IPS DF 6.9 (cell line): ENCODE measurements at places on chromosomes 1 and 21.

DNA sequence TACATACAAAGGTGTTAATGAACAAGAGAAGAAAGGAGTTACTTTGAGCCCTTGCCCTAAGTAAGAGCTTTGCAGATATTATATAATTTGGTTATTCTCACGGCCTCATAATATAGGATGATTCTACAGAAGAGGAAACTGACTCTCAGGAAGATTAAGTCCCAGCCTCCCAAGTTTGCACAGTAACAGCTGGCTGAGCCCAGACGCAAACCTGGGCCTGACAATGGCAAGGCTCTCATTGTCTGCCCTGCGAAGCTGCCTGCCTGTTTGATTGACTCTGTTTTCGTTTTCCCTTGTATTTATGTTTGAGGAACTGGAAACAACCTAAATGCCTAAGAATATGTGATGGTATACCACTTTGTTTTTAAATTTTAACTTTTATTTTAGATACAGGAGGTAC, 76.2 kb upstream of the PGBD5 start:
- no peak for DNase-seq

DNA sequence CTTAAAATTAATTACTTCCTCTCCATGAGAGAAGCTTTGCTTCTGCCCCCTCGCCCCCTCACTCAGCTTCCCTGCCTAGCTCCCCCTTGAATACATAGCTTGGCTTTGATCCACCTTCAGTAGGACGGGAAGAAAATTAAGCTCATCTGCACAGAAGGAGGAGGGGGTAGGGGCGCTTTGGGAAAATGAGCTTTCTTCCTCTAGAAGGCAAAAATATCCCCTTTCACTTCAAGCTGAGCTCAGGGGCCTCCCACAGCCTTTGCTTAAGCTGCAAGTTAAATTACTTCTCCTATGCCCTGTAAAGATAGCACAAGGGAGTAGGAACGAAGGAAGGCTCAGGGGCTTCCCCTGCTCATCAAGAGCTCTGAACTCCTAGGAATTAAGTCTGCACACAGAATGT, 65.2 kb upstream of the GOLT1A start:
- DNase-seq: no peak

DNA sequence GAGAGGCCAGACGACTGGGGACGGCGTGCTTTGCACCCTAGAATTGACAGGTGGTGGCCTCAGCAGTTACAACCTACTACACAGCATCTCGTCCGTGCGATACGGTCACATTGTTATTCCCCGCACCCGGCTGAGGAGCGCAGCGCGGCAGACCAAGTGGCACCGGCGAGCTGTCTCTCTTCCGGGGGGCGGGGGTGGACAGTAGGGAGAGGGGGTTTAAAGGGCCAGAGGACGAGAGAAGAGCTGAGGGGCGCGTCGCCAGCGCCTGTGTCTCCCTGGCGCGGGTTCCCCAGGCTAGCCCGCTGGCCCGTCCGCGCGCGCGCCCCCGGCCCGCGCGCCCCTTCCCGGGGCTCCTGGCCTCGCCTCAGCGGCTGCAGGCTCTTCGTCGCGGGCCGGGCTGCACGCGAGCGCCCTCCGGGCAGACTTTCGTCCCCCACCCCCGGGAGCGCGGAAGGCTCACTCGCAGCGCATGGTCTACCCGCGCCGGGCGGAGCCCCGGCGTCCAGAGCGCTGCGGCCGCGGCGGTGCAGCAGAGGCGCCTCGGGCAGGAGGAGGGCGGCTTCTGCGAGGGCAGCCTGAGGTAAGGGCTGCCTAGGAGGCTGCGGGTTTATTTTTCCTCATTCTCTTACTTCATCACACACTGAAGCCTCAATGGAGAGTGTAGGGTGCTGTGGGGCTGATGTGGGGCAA, at the start of gene PDE4B:
TSS of gene PDE4B (plus strand) at position 227 of the 690 bp plus-strand sequence.
- DNase-seq: no peak

DNA sequence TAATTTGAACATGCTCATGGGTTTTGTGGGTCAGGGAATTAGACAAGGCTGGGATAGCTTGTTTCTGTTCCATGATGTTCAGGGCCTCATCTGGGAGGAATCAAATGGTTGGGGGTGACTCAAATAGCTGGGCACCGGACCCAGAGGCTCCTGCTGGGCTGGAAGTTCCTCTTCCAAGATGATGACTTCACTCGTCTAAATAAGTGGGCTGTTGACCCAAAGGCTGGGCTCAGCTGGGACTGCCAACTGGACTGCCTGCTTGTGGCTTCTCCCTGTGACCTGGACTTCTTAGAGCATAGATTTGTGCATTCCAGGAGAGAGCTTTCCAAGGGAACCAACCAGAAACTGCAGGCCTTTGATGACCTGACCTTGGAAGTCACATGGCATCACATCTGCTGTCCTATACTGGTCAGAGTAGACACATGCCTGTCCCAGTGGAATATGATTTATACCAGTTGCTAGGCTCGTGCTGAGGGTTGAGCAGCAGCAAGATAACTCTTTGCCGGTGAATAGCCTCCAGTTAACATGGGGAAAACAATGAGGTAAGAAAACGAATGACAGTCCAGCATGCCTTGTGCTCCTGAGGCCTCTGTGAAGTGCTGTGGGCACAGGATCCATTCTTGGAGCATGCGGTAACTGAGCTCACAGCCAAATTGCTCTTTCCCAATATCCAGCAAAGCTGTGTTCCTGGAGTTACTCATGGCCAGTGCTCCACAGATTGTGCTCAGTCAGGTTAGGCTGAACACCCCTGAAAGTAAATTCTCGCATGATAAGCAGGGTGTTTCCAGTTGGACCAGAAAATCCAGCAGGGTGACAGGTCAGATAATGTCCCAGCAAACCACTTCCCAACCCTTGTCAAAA, 272.9 kb upstream of the TMEM51 start:
- no peak for DNase-seq

- no peak for DNase-seq
These were observed 29.9 kb upstream of the TEKT2 start for GRCh38 chr1:36053978-36054377.

DNA sequence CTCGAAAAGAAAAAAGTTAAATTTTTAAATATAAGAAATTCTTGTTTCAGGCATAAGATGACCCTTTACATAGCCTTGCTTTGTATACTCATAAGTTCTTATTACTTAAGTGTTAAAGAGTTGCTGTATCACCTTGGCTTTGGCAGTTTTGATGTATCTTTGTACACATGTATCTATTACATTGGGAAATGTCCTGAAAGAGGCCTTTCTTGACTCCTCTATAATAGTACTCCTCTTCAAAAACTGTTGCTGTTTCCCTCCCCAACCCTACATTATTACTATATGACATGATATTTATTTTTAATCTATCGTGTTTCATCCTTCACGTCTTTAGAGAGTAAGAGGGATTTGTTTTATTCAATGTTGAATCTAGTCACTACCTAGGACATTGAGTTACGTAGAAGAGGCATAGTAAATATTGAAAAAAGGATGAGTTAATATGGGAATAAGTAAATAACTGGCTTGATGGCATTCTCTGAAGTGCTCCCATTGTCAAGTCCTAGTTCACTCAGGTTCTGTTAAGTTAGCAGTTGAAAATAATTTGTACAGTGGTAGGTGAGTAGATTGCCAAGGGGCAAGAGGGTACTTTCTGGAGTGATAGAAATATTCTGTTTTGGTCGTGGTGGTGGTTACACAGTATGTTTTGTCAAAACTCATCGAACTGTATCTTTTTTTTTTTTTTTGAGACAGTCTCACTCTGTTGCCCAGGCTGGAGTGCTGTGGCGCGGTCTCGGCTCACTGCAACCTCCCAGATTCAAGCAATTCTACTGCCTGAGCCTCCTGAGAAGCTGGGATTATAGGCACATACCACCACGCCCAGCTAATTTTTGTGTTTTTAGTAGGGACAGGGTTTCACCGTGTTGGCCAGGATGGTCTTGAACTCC, 8.2 kb downstream of the THRAP3 start:
- no peak for DNase-seq

- DNase-seq: no peak
These were observed 50.7 kb downstream of the IRF2BP2 start for GRCh38 chr1:234559152-234559901.

GRCh38 chr21:16086936-16087335, 357.2 kb downstream of the USP25 start:
- no peak for DNase-seq

- peak; percentile 25 for DNase-seq
These were observed 2.5 kb downstream of the RGS4 start for GRCh38 chr1:163071405-163072255.

DNA sequence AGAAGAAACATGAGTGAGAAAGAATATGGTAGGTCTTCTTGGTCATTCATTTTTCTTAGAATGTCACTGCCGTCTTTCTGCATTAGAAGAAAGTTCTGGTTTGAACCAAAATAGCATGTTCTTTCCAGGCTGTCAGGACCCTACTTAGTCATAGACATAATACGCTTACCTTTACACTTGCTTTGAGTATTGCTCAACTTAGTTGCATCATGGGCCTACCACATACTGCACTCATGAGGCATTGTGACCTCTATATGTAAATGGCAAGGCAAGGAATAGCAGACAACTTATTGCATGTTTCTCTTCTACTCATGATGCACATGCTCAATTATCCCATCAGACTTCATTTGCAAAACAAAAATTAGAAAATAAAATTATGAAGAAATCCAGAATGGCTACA, 415.0 kb downstream of the HLX start:
- DNase-seq: no peak

GRCh38 chr1:199701726-199702125, 325.8 kb upstream of the NR5A2 start:
- DNase-seq: no peak

DNA sequence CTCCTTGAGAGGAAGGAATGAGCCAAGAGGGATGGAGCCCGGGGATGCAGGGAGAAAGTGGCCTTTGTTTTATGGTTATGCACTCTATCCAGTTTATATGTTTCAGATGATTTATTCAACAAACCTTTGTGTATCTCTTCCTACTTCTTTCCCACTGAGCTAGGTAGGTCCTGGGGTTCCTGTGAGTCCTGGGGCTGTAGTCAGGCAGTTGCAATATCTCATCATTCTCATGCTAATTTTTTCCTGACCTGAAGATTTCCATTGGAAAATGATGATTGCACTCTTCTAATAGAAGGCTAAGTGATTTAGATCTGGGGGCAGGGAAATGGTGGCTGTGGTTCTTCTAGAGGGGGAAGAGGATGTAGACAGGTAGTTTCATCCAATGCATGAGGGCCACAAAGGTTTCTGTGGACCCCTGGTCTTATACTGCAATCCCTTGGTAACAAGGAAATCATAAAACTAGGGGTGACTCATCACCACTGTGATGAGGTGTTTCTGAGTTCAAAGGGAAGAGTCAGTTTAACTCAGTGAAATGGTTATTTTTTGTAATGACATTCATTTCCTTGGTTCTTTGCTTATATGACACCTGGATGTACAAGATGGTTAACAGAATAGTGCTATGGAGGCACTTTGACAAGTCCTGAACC, 20.2 kb downstream of the B3GALT5 start:
- no peak for DNase-seq

DNA sequence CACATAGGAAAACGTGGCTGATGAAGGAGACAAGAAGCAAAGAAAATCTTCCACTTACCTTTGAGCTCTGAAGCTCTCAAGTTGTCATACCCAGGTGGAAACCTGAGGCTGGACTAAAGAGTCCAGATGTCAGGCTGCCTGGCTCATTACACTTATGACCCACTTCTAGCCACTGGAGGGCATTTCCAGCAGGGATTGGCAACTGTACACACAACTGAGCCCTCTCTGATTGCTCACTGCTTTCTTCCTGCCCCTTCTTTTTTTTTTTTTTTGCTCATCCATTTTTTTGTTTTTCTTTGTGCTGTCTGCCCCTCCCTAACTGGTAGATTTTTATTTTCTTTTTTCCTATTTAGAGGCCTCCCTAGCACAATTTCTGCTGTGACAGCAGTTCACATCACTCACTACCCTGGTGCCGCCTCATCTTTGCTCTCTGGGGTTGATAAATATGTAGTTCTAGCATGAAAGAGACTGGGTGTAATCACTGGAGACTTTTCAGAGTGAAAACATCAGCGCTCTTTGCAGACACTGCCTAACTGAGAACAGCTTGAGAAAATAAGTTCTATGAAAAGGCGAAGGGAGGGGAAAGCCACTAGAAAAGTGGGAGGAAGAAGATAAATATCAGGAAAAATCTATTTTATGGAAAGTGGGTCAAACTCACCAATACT, 334.5 kb downstream of the NUF2 start:
- DNase-seq: no peak

DNA sequence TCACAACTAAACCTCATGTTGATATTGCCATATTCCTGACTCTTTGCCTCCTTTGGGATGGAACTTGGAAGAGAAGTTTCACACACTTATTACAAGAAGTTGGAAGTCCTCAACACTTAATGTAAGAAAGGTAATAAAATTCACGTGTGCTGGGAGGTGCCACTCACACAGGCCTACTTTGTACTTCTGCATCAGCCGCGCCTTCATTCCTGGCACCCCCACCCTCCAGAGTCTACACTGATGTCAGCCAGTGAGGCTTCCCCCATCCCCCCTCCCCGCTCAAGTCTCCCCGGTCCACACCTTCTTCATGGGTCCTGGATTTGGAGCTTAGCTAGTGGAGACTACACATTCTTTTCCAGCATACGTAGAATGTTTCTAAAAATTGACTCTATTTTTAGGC, 24.8 kb upstream of the SLC45A1 start:
- DNase-seq: no peak

DNA sequence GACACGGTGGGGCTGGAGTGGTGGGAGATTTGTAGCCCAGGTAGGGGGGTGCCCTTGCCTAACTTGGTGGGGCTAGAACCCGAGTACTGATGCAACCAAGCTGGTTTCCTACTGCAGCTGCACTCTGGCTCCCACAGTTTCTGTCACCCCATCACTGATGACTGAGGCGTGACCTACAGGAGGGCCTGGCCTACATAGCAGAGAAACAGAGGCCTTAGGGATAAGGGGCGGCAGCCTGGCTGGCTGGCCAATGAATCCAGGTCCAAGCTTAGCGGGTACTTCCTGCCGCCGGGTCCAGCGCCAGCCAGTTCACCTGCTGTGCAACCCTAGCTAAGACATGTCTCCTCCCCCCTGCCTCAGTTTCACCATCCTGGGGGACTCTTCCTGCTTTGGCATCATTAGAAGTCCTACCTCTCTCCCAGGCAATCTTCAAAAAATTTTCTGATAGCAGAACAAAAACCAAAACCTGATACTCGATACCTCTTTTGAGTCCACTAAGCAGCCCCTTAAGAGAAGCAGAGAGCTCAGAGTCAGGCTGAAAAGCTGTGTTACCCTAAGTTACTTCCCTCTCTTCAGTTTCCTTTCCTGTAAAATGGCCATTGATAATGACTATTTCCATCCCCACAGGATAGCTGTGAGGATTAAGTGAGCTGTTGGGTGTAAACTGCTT, 27.3 kb upstream of the RNF19B start:
- no peak for DNase-seq
